ENCODE measurements at places on chromosomes 13 and 19. TPM values are rescaled to one million over a fixed set of nuclear protein-coding genes. Genes with fewer than 3 reads are reported as not detected.

MEF2B gene
- total RNA-seq, result 0.44 TPM

OR10H1 gene
- not detected for total RNA-seq

TGFBR3L gene
- total RNA-seq, result 2.1 TPM

C19orf73 gene
- total RNA-seq, result 1.6 TPM

ZNF418 gene
- 1.8 TPM for total RNA-seq

MYO1F gene
- 0.31 TPM for total RNA-seq

CELF5 gene
- 0.54 TPM for total RNA-seq

ZNF837 gene
- 1.5 TPM for total RNA-seq

CGB1 gene
- total RNA-seq, result not detected

ZNF850 gene
- 1.0 TPM for total RNA-seq

TNFAIP8L1 gene
- total RNA-seq, result 2.9 TPM

SMIM44 gene
- total RNA-seq, result not detected

TMEM150B gene
- not detected for total RNA-seq

PRKCG gene
- 7.3 TPM for total RNA-seq

RCBTB2 gene
- 0.94 TPM for total RNA-seq

CYP2A7 gene
- not detected for total RNA-seq

SPACA4 gene
- 0.31 TPM for total RNA-seq

ZNF729 gene
- not detected for total RNA-seq

HS6ST3 gene
- total RNA-seq, result not detected

MED26 gene
- 5.5 TPM for total RNA-seq

ZNF146 gene
- total RNA-seq, result 119 TPM

Data from A549 treated with GW870086 at 1 μM for 4 hours (cell line).